Anterior cingulate cortex (tissue), 58 donors: ENCODE measurements at places on chromosomes 11 and 22.

DNA sequence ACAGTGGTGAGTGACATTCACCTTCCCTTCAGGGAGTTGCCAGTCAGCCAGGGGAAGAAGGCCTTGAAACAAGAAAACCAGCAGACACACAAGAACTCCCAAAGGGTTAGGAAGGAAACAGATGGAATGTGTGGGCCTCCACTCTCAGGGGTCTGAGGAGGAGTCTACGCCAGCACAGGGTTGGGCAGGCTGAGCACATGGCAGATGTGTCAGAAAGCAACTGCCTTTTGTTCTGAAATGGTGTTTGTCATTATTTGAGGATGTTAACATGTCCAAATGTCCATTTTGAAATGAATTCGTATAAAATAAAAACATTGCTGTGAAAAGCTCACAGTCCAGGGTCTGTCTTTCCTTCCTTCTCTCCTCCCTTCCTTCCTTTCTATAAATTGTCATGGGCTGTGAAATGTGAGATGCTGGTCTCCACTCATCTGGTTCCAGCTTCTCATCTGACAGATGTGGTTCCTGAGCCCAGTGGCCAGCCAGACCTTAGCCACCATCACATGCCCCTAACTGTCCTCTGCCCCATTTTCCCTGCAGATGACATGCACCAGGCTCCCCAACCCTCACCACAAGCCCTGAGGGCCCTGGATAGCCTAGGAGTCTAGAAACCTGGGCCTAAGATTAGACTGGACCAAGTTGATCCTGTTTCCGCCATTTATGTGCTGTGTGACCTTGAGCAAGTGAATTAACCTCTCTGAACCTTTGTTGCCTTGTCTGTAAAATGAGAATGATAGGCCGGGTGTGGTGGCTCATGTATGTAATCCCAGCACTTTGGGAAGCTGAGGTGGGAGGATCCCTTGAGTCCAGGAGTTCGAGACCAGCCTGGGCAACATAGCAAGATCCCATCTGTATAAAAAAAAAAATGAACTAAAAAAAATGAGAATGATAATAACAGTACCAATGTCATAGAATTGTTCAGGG, 56.2 kb upstream of the CRYBB3 start:
- no peak for DNase-seq

GRCh38 chr11:33674035-33674814, 26.4 kb downstream of the C11orf91 start:
- no peak for DNase-seq

DNA sequence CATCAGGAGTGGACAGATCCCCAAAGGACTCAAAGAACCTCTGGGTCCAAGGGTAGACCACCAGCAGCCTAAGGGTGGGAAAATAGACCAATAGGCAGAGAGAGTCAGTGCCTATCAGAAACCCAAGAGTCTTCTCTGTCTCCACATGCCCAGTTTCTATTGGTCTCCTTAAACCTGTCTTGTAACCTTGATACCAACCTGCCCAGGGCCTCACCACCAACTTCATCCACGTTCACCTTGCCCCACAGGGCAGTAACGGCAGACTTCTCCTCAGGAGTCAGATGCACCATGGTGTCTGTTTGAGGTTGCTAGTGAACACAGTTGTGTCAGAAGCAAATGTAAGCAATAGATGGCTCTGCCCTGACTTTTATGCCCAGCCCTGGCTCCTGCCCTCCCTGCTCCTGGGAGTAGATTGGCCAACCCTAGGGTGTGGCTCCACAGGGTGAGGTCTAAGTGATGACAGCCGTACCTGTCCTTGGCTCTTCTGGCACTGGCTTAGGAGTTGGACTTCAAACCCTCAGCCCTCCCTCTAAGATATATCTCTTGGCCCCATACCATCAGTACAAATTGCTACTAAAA, at the start of gene HBB:
TSS of gene HBB (minus strand) at position 340 of the 579 bp plus-strand sequence. CDS start at position 290, 50 bp downstream.
- DNase-seq: no peak

- DNase-seq: no peak
Observed at GRCh38 chr11:2347308-2347830, 29.7 kb upstream of the CD81 start.

DNA sequence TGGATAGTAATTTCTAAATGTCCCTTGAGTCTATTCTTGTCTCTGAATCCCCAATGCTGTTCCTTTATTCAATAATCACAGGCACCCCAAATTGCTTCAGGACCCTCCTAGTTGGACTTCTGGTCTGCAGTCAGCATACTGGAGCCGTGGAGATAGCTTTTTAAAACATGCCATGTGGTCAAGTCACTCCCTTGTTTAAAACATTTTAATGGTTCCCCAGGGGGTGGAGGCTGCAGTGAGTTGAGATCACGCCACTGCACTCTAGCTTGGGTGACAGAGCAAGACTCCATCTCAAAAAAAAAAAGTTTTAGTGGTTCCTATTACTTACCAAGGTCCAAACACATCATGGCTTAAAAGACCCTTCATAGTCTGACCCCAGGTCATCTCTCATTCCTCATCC, 220.3 kb downstream of the ADAMTS15 start:
- DNase-seq: no peak

- DNase-seq: no peak
Observed at GRCh38 chr11:7971846-7972245, 6.6 kb upstream of the NLRP10 start.

DNA sequence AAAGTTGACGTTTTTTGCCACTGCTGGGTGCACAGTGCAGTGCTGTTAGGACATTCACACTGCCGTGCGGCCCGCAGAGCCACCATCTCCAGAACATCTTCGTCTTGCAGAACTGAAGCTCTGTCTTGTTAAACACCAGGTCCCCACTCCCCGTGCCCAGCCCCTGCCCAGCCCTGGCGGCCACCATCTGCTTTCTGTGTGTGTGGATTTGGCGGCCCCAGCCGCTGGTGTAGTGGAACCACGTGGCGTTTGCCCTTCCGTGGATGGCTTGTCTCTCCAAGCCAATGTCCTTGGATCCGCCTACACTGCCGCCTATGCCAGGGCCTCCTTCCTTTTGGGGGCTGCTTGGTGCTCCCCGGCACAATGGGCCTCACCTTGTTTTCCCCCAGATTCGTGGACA, 8.2 kb upstream of the MUC5AC start:
- DNase-seq: no peak

DNA sequence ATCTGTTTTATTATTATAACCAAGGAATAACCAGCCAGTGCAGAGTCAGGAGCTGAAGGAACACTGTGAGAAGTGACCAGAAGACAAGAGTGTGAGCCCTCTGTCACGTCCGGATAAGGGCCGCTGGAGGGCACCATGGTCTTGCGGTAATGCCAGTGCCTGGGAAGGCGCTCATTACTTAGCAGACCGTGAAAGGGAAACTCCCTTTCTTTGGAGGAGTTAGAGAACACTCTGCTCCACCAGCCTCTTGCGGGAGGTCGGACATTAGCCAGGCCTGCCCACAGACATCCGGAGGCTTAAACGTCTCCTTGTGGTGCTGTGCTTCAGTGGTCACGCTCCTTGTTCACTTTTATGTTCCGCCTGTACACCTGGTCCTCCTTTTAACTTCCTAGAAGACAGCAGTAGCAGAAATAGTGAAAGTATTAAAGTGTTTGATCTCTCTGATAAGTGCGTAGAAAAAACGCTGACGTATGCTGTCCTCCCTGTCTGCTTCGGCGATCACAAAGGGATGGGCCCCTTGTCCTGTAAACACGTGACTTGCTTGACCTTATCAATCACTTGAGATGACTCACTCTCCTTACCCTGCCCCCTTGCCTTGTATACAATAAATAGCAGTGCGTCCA, 120.6 kb upstream of the LMO1 start:
- no peak for DNase-seq

DNA sequence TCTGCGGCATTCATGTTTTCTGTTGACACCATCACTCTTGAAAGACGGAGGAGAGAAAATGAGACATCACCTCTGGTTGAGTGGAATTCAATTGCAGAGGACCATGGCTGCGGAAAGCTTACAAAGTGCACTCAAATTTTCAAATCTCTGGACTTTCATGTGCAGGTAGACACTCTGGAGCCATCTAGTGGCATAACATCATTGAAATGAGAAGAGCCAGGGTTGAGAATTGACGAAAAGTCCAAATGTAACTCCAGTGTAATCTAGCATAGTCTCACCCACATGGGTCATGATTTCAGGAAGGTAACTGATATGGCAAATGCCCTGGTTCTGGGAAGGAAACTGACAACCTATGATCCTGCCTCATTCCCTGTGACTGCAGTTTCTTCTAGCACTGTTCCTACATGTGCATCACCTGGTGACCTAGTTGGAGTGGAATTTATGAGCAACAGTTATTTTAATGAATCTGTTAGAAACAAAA, 687.8 kb downstream of the KCNA4 start:
- DNase-seq: no peak

DNA sequence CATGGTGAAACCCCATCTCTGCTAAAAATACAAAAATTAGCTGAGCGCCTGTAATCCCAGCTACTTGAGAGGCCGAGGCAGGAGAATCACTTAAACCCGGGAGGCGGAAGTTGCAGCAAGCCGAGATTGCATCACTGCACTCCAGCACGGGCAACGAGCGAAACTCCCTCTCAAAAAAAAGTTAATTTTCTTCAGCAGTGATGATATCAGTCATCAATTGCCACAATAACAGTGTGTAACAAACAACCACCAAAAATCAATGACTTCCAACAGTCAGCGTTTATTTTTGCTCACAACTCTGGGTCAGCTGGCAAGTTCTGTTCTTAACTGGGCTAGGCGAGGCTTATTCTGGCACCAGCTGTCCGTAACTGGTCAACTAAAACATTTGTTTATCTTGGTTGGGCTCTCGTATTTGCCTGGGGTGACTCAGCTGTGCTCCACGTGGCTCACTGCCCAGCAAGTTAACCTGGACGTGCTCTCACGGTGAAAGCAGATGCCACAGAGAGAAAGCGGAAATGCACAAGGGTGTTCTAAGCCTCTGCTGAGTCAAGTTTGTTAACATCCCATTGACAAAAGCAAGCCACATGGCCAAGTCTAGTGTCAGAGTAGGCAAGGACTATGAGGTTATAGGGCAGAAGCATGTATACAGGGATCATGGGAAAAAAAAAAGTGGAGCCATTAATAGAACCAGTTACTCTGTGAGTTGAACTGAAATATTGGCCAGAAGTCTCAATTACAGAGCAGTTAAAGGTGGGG, 52.1 kb downstream of the LHFPL7 start:
- DNase-seq: no peak

GRCh38 chr11:794766-795633, 3.1 kb downstream of the SLC25A22 start:
- no peak for DNase-seq

DNA sequence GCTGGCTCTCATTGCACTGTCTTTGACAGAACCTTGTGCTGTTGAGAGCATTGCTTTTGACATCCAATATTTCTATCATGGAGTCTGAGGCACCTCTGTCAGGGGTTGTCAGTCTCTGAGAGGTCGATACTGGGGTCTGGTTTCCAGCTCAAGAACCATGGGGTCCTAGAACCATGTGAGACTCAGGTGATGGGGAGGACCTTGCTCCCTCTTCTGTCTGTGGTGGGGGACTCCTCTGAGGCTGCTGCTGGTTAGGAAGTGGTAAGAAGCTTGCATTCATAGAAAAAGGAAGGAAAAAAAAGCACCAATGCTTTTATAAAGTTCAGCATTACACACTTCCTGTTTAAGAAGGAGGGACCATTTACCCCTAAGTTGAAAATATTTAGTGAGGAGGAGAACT, 91.8 kb upstream of the CD44 start:
- DNase-seq: no peak

DNA sequence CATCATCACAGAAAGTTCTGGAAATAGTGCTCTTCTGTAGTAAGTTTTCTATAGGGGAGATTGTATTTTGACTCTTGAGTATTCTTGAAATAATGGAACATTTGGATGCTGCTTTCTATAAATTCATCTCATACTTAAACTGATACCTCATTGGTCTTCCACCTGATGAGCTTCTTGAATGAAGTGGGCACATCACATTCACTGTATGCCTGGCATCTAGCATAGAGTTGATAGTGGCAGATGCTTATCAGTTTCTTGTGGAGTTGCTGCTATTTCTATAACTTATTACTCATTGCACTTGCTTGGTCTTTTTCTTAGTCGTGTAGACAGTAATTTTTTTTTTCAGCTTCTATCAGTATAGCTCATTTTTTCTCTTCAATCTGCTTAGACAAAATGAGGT, 5.4 kb downstream of the ATXN10 start:
- no peak for DNase-seq

DNA sequence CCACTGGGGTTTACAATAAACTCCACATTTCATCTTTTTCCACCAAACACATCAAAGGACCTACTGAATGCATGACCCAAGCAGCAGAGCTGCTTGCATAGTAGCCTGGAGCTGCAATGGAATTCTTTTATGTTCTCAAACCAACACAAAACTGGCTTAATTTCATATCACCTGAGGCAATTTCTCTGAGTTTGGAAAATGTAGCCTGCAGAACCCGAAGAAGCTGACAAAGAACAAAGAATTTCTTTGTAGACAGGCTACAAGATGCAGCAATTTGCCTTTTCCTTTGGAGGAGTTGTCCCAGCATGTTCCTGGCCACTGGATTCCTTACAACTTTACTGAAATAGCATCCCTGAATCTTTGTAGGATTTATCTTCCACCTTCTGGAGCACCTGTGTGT, 5.5 kb upstream of the TECTA start:
- no peak for DNase-seq

GRCh38 chr11:76501526-76502202, 56.8 kb downstream of the EMSY start:
- DNase-seq: no peak

DNA sequence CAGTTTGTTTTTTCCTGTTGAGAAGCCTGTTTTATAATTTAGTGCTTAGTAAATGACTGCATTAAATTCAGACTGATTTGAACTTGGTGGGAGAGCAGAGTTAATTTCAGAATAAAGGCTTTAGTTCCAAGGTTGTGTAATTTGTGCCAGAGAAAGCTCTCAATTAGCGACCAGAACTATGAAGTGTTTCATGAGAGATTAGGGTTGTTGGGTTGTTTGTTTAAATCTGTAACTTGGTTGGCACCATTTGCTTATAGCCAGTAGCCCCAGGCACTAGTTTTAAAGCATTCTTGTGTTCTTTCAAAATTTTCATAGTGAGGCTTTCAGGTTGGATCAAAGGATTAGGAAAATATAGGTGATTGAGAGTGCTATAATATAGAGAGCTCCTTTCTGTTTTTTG, 25.5 kb downstream of the UVRAG start:
- no peak for DNase-seq

DNA sequence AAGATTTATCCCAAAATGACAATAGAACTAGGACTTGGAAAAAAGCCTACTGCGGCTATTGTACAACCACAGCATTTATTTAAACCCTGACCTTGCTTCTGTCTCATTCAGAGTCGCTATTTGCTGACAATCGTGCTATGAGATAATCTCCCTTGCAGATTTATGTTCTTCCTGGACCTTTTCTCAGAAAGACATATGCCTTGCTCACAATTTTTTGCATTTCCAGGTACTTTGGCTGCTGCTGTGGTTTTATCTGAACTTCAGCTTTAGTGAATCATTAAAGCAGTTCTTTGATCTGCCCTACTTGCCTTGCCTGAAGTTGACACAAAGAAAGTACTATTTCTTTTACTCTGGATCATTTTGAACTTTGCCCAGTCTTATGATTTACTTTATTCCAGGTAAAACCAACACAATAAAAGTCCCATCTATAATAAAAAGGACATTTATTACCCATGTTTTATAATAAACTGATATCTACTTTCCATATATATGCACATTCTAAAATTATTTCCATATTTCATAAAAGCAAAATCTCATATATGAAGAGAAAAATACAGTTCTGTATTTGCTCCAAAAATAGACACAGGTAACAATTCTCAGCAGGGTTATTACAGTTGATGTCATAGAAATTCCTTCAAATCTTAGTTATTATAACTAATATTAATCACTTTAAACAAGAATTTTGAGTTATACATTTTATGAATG, 63.4 kb upstream of the CARD18 start:
- DNase-seq: no peak

GRCh38 chr22:38754751-38755154, 1.0 kb downstream of the SUN2 start:
- no peak for DNase-seq
